C1 segment of cervical spinal cord (tissue), 14 donors: ENCODE measurements at places on chromosomes 5 and 9.

DNA sequence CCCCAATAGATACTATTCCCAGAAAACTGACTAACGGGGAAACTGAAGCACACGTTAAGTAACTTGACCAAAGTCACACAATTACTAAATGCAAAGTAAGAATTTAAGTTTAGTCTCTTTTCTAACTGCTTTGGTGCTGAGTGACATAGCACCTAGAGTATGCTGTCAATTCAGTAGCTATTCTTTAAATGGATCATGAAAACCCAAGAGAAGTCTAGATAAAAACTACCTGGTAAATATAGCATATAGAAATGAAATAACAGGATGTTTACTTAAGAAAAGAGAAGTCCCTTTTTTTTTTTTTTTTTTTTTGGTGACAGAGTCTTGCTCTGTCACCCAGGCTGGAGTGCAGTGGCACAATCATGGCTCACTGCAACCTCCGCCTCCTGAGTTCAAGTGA is 129.2 kb downstream of the PDE4D start:
- no peak for DNase-seq

DNA sequence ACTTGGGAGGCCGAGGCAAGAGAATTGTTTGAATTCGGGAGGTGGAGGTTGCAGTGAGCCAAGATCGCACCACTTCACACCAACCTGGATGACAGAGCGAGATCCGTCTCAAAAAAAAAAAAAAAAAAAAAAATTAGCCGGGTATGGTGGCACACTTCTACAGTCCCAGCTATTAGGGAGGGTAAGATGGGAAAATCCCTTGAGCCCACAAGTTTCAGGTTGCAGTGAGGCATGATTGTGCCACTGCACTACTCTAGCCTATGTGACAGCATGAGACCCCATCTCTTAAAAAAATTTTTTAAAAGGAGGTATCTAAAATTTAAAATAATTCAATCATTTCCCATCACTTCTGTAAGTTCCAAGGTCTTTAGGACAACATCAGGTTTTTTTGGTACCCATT is 26.0 kb downstream of the PSIP1 start:
- DNase-seq: no peak

DNA sequence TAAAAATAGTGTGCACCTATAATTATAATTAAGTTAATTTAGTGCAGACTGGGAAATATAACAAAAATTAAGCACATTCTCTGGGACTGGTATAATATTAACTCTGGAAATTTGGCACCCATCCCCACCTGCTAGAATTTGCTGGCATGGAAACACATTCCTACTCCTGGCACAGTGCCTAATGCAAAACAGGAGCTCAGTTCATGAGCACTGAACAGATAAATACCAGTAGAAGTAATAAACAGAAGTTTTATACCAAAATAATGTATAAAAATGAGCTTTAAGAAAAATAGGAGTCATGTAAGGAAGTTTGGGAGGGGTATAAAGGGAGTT is 23.7 kb upstream of the NPR3 start:
- DNase-seq: no peak

DNA sequence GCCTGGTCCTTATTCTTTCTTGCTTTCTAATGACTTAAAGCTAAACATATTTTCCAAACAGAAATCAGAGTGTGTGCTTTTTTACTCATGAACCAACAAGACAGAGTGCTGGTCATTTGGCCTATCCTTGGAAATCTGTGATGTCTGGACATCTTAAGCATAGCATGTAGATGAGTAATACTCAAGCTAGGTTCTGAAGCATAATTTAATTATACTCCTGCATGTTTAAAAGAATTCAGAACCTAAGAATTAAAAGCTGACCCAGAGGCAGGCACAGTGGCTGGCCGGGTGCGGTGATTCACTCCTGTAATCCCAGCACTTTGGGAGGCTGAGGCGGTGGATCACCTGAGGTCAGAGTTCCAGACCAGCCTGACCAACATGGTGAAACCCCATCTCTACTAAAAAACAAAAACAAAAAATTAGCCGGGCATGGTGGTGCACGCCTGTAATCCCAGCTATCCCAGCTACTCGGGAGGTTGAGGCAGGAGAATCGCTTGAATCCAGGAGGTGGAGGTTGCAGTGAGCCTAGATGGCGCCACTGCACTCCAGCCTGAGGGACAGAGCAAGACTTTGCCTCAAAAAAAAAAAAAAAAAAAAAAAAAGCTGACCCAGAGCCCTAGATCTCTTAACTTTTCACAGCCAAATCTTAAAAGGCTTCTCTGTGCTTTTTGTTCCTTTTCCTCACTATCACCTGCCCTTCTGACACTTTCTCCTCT is 16.2 kb upstream of the TJP2 start:
- DNase-seq: no peak

DNA sequence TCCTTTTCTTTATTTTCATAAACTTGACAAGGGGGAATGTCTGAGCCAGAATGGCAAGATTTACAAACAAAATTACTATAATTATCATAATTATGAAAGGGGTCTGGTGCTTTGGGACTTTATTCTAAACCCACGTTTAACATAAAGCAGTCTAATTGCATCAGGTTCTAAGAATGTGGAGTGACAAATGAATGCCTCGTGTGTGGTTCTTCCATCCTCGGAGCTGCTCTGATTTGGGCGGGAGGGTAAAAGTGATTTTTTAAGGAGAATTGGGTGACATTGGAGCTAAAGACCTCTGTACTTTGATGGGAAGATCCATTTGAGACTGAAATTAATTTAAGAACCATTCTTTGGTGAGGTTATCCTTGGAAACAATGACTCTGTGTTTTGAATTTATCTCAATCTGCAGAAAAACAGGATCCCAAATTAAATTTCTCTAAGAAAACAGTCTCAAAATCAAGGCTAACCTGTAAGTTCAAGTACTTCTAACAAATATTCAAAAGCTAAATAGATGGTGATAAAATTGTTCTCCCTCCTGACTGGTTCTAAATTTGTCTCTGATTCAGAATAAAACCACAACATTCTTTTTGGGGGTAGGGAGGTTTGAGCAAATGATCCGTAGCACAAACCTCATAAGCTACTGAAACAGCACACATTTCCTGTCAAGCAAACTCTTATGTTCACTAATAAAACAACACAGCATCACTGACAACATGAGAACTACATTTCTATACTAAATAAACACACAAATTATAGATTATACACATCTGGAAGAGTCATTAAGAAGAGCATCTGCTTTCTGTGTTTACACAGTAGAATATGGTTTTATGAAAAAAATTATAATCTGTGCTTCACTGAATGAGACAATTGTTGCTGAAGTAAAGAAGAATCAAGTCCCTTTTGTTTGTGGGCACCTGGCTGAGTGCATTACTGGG is 85.5 kb downstream of the DCP2 start:
- DNase-seq: no peak

GRCh38 chr5:59421986-59422941 is 471.3 kb downstream of the PDE4D start:
- no peak for DNase-seq

- DNase-seq: no peak
Measured at GRCh38 chr5:81205058-81205457, 28.1 kb upstream of the CKMT2 start.

- no peak for DNase-seq
Measured at GRCh38 chr5:138029501-138029900, 3.4 kb downstream of the FAM13B start.
